IMR-90 (cell line): ENCODE measurements at places on chromosomes 2 and 18. TPM values are rescaled to one million over a fixed set of nuclear protein-coding genes. Genes with fewer than 3 reads are reported as not detected.

Gene SERPINB4
- not detected in 2 replicates for total RNA-seq

Gene COPS9
- total RNA-seq, result 66.4 and 85.9 TPM in 2 replicates

- no peak for DNase-seq
These were observed 6.9 kb upstream of the KIF3C start for GRCh38 chr2:25989154-25989553.

GRCh38 chr2:643334-643733 lies 33.9 kb downstream of the TMEM18 start:
- no peak for DNase-seq

DNA sequence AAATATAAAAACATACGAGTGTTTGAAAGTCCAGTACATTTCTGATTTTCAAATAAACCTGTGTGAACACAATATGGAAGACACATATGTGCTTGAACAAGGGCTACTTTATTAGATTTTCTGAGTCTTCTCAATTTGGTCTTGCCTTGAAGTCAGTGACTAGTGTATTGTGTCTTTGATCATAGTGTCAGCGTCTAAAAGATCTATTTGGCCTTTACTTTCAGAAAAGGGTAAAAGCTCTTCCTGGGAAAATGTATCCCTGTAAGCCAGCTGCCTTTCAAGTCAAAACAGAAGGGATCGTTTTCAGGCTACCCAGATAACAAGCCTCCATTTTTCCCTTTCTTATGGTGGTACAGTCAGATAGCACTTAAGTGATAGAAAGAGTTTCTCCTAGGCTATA lies 471.9 kb downstream of the CMPK2 start:
- DNase-seq, result no peak

GRCh38 chr2:42971947-42972736 lies 179.8 kb upstream of the HAAO start:
- peak; percentile 63 for DNase-seq

DNA sequence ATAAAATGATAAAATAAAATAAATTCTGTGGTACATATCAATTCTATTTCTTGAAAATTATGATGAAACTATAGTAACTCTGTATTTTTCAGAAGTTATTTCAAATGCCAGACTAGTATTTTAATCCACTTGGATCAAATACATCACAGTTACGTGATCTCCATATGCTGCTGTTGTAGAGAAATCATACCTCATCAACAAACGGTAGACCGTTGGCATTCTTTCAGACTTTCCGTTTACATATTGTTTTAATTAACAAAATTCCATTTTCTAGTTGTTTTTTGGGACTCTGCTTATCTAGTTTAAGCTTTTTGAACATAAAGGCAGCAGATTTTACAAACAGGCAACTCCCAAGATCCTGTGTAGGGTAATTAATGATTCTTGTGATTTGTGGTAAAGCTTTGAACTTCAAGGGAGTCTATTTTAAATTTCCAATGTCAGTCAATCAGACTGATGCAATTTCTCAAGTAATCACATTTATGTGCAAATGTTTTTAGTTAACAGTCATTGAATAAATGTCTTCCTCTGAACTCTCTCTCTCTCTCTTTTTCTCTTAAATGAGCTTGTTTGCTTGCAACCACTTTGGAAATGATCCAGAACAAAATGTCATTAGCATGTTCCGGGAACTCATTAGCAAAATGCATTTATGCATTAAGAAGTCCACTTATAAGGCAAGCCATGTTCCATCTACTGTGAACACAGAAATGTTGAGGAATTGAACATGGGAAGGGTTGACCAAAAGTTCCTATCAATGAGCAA lies 31.8 kb downstream of the NYAP2 start:
- no peak for DNase-seq

- no peak for DNase-seq
These were observed 126.3 kb upstream of the CHAC2 start for GRCh38 chr2:53641290-53641689.
